ENCODE measurements at places on chromosomes 7 and 10.
A peak's percentile ranks its signal among the peaks of the same experiment; 100 is the strongest.

GRCh38 chr7:12211711-12212485 lies 804 bp downstream of the TMEM106B start:
- no peak for DNase-seq

GRCh38 chr10:133230387-133231195 lies 574 bp downstream of the UTF1 start:
- no peak for DNase-seq

DNA sequence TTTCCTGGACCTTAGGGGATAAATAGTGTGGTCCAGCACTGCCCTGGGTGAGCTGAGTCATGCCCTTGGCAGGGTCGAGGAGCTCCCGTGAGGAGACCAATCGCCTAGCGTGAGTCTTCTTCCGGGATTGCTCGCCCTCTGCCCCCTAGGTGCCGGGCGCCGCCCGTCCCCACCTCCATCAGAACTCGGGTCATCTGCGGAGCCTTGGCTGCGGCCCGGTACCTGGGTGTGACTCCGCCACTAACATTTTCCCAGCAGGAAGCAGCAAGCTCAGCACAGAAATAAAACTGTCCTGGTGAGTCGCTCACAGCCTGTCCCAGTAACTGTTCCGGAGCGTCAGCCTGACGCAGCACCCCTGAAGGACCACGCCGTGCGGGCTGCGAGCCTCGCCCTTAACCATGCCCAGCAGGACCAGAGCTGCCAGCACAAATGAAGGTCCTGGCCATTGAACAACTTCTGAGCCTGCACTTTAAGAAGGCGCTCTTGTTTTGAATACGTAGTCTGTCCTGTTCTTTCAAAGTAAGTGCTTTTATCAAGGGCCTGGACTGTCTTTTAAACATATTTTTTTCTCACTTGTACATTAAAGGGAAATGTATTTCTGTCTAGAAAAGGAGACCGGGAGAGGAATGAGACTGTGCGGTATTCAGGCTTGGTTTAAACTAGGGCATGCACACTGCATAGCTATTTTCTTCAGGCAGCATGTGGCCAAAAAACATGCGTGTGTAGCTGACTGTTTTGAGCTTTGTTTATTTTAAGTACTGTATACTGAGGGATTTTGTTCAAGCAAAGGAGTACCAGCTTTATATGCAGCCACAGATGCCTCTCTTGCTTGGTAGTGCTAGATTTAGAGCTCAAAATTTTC lies 136.7 kb downstream of the HECW1 start:
- no peak for DNase-seq

DNA sequence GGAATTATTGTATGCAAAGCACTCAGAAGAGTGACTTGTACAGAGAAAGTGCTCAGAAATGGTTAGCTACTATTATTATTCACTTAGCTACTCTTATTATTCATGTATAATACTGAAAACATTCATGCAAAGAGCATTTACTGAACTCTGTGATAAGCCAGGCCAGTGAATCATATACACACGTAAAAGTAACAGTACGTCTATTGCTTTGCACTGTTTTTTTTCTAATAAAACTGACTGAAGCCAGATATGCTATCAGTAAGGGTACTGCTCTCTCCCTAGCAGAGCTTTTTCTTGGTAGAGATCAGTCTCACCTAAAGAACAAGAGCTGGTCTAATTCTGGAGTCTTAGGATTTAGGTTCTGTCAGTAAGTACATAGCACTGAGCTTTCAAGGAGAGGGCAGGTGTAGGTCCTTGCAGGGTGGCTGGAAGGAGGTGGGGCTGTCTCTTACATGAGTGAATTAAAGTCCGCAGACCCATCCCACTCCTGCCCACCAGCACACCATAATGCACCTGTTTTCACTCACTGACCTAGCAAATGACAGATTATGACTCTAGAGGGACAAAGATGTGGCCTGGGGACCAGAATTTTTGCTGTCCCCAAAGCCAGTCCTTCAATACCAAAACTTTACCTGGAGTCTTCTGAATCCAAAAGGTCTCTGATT lies 145.9 kb downstream of the ARID5B start:
- DNase-seq: no peak

DNA sequence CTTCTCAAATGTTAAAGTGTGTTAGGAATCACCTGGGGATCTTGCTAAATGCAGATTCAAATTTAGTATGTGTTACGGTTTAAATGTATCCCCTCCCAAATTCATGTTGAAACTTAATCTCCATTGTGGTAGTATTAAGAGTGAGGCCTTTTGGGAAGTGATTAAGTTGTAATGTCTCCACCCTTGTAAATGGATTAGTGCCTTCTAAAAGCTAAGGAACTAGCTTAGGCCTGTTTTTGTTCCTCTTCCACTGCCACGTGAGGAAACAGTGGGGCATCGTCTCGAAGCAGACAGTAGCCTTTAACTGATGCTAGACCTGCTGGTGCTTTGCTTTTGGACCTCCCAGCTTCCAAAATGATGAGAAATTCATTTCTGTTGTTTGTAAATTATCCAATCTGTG lies 52.3 kb upstream of the SEMA3D start:
- no peak for DNase-seq

DNA sequence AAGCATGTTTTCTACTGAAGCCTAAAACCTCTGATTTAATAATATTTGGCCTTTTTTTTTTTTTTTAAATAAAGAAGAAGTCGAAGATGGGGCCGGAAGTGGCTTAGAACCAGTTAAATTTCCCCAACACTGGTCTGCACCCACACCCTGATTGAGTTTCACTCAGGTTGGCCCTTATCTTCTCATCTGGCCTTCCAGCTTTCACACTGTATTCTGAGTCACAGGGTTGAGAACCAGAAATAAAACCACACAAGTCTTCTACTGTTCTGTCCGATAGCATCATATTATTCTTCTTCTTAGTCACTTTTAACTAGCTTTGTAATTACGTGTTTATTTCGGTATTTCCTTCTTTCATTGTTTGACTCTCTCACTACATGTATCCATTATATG lies 9.9 kb downstream of the ZNF365 start:
- peak; percentile 9 for DNase-seq

- DNase-seq: no peak
Measured at GRCh38 chr10:61836888-61837754, 64.4 kb upstream of the ARID5B start.
